ENCODE measurements at places on chromosomes 5 and 9. TPM values are rescaled to one million over a fixed set of nuclear protein-coding genes. Genes with fewer than 3 reads are reported as not detected.

Gene PCDHGB6
- total RNA-seq, result not detected

Gene TTF1
- total RNA-seq, result 23.0 TPM

Gene CCDC187
- total RNA-seq, result not detected

Gene FAM169A
- 12.9 TPM for total RNA-seq

All from activated T-cell treated with anti-CD3 and anti-CD28 coated beads, Interleukin-2, amount 50 U/mL, for 72 hours (primary cell).